ENCODE measurements at places on chromosomes 2 and 18. TPM values are rescaled to one million over a fixed set of nuclear protein-coding genes. Genes with fewer than 3 reads are reported as not detected.

GRCh38 chr2:238030422-238031155 lies 30.2 kb upstream of the SCLY start:
- DNase-seq: no peak

EFEMP1 gene
- total RNA-seq: 128 TPM

DNA sequence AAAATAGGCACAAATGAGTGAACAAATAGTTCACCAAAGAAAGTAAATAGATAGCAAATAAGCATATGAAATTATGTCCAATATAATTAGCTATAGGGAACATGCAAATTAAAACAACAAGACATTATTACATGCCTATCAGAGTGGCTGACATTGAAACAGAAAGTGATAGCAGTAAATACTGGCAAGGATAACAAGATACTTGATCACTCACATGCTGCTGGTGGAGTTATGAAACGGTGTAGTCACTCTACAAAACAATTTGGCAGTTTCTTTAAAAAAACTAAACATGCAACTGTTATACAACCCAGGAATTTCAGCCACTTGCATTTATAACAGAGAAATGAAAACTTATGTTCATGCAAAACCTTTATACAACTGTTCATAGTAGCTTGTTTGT lies 439.2 kb upstream of the ACVR2A start:
- DNase-seq: no peak

GRCh38 chr2:19747310-19748072 lies 154.3 kb downstream of the TTC32 start:
- DNase-seq: no peak

ASB18 gene
- not detected for total RNA-seq

- DNase-seq: no peak
Observed at GRCh38 chr2:167388497-167388896, 500.2 kb downstream of the XIRP2 start.

GRCh38 chr2:160105366-160105765 lies 43.0 kb upstream of the PLA2R1 start:
- DNase-seq: no peak

PDE11A gene
- total RNA-seq: 0.49 TPM

SLC14A1 gene
- total RNA-seq: 4.6 TPM

VIT gene
- total RNA-seq: 34.0 TPM

DNA sequence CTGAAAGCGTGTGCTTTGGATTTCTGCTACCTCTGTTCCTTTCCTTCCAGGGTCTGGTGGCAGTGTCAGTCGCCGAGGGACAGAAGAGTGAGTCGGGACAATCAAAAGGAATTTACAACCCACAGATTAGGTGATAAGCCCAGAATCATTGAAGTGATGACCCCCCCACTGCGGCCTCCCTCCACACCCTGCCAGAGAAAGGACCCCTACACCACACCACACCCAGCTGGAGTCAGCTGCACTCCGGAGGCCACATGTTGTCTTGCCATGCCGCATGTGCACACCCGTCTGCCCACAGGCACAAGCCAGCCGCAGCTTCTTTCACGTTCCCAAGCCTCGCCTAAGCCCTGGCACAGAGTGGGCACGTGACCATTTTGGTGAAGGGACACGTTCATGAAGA lies 366.8 kb upstream of the SALL3 start:
- no peak for DNase-seq

GRCh38 chr2:52931660-52932059 lies 835.9 kb upstream of the CHAC2 start:
- no peak for DNase-seq

- no peak for DNase-seq
Observed at GRCh38 chr2:142642650-142643049, 234.8 kb upstream of the KYNU start.

DNA sequence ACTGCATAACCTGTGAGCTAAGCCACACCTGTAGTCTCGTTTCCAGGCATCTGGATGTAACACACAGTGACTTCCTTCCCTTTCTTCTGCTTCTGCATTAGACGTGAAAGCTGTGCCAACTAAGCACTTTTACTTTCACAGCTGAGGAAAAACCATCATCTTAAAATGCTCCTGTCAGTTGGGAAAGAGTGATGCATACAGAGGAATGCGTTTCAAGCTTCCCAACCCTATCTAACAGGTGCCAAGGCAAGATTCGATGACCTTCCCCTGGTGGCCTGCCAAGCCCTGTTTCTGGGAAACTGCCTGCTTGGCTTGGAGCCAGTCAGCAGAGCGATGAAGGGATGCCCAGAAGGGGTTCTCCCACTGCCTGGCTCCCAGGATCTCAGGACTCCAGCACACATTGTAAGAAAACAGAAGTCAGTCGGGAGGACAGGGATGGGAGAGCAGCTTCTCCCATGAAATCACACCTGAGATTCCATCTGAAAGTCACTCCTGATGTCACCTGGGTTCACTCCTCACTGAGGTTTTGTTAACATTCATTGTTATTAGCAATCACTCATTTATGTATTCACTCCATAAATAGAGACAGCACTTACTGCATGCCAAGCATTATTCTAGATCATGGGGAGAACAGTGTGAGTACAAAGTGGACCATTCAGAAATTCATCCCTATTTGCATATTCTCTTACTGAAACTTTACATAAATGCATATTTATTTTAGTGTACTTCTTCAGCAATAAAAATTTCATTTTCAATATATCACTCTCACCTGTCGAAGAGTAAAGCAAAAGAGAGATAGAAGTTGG lies 64.1 kb downstream of the DTNA start:
- peak; percentile 63 for DNase-seq

GRCh38 chr18:11672846-11673454 lies 16.1 kb upstream of the GNAL start:
- no peak for DNase-seq

DNA sequence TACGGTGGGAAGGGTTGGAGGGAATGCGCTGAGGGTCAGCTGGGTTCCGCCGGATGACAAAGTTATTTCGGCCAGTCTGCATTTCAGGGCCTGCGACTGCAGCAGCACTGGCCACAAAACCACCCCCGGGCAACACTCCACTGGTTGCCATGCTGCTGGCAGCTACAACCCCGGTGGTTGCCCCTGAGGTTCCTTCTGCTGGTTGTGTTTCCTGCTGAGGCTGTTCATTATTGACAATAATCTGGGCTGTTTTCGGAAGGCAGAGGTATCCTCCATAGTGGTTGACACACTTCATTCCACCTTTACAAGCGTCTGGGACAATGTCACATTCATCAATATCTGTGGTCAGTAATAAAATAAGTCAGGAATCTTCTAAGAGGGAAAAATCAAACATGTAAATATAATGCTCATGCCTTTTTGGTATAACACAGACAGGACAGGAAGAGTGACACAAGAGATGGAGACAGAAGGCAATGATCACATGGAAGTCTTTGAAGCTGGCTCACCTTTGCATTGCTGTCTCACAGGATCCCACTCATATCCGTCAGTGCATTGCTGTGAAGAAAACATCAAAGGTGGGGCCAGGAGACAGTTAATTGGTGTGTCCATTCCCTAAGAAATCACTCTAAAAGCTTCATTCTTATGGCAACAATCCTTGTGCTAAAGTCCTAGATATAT lies 5.7 kb downstream of the EFEMP1 start:
- DNase-seq: no peak

- DNase-seq: no peak
Observed at GRCh38 chr18:31996007-31996406, 22.6 kb upstream of the RNF125 start.

GRCh38 chr18:13019301-13019700 lies 28.1 kb downstream of the CEP192 start:
- DNase-seq: peak; percentile 27

DNA sequence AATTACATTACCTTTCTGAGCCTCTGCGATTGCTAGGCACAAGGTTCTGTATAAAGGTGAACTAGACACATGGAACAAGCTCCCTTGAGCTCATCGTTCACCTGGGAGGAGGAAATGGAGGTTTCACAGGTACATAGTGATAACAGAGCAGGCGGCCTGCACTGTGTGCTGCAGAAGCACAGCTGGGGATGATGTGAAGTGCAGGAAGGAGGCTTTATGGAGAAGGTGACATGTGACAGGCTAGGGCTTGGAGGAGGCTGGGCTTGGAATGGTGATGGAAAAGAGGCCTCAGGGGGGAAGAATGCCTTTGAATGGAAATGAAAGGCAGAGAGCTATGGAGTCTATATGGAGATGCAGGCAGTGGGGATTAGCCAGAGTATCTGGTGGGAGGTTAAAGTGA lies 22.9 kb downstream of the MARCHF4 start:
- no peak for DNase-seq

- no peak for DNase-seq
Observed at GRCh38 chr2:107001551-107001950, 115.6 kb upstream of the ST6GAL2 start.

DNA sequence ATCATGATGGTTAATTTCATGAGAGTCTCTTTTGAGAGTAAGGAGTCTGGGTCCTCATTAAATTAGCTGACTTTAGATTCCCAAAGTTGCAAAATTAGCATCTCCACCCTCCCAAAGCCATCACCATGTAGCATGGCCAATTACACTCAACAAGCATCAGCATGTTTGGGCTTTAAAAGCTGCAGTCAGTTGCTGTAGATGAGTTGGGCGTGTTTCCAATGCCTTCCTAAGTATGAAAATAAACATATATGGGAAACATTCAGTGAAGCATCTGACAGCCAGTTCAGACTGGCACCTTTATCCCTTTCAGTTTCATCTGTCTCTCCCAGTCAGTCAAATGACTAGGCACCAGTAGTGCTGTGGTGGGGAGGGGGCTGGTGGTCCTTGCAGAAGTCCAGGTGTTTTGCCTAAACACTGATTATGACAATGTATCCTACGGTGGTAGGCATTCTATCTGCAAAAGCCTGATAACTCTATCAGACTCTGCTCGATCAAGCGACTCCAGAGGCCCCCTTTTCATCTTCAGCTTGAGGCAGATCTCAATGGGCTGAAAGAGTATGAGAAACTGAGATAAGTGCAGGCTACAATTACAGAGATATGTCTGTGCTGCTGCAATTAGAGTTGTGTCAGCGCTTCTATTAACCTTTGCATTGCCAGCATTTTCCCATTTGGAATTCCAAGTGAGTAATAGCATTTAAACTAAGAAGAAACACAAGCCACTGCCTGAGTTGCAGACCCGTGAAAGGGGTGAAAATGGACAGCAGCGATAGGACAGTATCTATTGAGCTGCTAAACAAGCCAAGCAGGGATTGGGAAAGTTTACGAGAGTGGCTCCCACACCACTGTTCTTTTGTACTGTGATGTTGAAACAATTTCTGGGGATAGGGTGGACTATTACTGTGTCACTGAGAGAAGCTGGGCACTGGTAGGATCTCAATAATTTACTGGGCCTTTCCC lies 67.3 kb upstream of the SPOPL start:
- no peak for DNase-seq

RBKS gene
- 4.9 TPM for total RNA-seq

GRCh38 chr2:240810199-240810598 lies 9.8 kb downstream of the KIF1A start:
- no peak for DNase-seq

- DNase-seq: no peak
Observed at GRCh38 chr2:223554923-223555322, 47.2 kb downstream of the SCG2 start.

SMAD4 gene
- total RNA-seq: 110 TPM

- no peak for DNase-seq
Observed at GRCh38 chr18:4399929-4400328, 55.2 kb downstream of the DLGAP1 start.

DNA sequence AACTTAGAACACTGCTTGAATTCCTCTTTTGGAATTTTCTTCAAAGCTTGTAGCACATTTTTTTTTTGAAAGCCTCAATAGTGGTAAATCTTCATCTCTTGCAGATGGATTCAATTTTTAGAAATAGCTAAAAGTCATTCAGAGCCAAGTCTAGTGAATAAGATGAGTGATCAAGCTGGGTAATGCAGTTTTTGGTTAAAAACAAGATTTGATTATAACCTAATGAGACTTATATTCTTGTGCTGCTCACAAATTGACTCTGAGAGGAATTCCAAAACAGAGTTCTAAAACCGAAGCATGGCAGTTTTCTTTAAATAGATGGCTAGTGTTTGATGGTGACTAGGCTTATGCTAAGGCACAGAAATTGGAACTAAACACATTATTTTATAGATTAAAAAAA lies 2072.6 kb upstream of the CELF4 start:
- DNase-seq: no peak

SERPINB3 gene
- not detected for total RNA-seq

GULP1 gene
- total RNA-seq: 126 TPM

SCN9A gene
- 0.86 TPM for total RNA-seq

DNA sequence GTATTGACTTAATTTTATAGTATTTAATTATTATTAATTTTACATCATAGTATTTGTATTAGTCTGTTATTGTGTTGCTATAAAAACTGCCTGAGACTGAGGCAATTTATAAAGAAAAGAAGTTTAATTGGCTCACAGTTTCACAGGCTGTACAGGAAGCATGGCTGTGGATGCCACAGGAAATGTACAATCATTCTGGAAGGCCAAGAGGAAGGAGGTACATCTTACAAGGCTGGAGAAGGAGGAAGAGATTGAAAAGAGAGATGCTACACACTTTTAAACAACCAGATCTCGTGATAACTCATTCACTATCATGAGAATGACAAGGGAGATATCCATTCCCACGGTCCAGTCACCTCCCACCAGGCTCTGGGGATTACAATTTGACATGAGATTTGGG lies 2019.4 kb upstream of the PIK3C3 start:
- DNase-seq: no peak

DNA sequence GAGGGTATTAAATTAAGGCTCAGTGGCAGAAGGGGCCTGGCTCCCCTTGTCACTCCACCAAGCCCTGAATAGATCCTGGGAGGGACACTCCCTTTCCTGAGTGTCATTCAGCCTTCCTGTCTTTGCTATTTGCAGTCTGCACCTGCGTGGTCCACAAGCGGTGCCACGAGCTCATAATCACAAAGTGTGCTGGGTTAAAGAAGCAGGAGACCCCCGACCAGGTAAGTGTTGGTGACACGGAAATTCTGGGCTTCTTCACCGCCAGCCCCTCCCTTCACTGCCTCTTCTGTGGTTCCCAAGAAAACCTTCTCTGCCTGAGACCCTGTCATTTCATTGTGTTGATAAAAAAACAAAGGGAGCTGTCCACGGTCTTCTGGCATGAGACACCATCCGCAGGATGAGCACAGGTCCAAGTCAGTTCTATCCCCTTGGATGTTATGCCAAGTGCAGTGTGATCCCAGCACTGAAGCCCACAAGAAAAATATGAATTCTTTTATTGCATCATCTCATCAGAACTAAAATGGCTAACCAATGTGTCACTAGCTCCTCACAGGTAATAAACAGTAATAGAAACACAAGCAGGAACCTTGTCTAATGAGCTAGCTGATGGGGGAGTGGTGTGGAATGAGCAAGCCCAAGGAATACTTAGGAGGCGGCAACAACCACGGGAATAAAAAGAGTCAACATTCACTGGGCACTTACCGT lies 316.9 kb upstream of the EPAS1 start:
- DNase-seq: no peak

- peak; percentile 68 for DNase-seq
Observed at GRCh38 chr2:12719400-12720277, 2.9 kb downstream of the TRIB2 start.

DNA sequence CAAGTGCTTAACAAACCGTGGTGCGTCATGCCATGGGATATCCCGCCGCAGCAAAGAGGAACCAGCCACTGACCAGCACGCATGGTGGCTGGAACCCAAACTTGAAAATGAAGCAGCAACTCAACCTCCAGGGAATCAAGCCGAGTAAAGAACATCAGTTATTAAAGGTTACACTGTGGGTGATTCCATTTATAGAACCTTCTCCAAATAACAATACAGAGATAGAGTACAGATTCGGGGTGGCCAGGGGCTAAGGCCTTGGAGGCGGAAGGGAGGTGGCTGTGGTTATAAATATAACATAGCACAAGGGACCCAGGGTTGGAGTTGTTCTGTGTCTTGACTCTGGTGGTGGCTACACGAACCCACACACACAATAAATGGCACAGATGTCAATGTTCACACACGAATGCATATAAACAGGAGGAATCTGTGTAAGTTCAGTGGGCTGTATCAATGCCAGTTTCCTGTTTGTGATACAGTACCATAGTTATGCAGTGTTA lies 123.1 kb downstream of the EIPR1 start:
- no peak for DNase-seq

XPO1 gene
- 210 TPM for total RNA-seq
